CD8-positive, alpha-beta T cell (primary cell): ENCODE measurements at places on chromosomes 6 and 20.

GRCh38 chr20:47066484-47067270 lies 172.0 kb downstream of the EYA2 start:
- DNase-seq = no peak

DNA sequence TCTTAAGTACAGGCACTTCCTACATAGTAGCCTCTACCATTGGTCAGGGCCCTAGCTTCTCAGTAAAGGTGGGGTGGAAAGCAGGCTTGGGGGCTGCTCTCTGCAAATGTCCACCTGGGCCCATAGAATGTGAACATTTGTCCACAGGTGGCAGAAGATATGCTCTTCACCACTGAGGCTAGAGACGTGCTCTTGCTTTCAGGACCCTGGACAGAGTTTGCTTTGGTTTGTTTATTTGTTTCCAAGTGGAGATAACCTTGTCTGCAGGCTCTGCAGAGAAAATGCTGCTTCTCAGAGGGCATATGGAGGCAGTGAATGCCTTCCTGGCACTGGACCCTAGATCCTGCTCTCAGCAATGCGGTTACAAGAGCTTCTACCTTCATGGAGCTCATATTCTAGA lies 129.0 kb downstream of the F13A1 start:
- no peak for DNase-seq

DNA sequence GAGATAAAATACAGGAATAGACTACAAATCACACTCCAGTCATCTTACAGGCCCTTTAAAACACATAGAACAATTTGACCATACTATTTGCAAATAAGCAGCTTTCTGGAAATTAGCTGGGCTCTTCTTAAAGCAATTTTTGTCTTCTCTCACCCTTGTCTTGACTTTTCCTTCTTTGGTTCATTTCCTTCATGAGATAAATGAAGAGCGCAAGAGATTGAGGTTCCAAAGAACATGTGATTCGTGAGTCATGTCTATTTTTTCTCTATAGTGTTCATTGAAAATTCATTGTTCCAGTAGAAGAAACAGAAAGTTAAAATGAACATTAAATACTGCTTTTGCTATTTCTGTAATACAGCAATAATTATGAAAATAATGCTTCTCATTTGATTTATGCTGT lies 33.9 kb downstream of the PRDM1 start:
- no peak for DNase-seq

- DNase-seq = no peak
Measured at GRCh38 chr6:117352466-117353081, 73.2 kb downstream of the ROS1 start.

DNA sequence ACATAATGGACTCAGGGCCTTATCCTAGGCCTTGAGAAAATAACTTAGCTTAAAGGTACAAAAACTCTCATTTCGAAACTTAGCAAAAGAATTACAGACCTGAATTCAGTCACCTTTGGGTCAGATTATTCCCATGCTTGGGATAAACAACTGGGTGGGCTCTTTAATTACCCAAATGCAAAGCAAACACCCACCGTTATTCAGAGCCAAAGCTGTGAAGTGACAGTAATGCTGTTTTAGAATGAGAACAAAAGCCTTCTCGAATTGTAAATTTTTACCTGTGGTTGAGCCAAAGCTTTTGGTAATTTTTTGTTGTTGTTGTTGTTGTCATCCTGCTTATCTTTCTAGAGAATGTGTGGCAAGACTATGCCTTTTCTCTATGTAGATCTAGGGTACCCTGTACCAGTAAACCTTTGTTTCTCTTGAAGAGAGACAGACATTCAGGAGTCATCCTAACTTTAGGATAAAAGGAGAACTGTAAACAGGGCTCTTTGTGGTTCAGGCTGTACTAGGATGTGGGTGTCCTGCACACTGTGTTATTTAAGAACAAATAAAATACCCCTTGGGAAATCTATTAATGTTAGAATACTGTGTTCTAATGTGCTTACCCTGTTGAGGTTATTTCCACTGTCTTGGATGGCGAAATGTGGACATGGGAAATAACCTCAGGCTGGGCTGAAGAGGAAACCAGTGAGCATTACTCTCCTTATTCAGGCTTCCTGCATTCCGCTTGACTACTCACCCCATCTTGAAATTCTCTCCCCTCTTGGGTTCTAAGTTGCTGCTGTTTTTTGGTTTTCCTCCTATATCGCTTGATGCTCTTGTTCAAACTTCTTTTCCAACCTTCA lies 480.7 kb downstream of the CD83 start:
- DNase-seq = no peak

- DNase-seq = no peak
Measured at GRCh38 chr6:131787766-131788712, 19.8 kb upstream of the ENPP1 start.

DNA sequence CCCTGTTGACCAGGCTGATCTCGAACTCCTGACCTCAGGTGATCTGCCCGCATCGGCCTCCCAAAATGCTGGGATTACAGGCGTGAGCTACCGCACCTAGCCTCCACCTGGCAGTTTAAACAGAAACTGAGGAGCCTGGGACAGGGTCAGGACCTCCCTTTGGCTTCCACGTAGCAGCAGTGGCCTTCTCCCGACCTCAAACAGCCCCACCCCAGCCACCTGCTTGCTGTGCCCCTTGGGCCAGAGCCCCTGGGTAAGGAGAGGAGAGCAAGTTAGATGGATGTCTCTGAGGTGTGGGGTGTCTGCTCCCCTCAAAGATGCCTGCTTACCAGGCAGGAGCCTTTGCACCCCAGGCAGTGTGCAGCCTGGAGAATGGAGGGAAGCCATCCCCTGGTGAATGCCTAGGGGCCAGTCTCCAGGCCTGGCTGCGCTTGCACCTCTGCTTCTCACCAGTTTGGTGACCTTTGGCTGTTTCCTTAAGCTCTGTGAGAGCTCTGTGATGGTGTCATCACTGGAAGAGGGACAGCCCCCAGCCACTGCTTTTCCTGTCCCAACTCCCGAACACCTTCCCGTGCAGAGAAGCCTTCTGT lies 42.1 kb upstream of the MDFI start:
- no peak for DNase-seq

DNA sequence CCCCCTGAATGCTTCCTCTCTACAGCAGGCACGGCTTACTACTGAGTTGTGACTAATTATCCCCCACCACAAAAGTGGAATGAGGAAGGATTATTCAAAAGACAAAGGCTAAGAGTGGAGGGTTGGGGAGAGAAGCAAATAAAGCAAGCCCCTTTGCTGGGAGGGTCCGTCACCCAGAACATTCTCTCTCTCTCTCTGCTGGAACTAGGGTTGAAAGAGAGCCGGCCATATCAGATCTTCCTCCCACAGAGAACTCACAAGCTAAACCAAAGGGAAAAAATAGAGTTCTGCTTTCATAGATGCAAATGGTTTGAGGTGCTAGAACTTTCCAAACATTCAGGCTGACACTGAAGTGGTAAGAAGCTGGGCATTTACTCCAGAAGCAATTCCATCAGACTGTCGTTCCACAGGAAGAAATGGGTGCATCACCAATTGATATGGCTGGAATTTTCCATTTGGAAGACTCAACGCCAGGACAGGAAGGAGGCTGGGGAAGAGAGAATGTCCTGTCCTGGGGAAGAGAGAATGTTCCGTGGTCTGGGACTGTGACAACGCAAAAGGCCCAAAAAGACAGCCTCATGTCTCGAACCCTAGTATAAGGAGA lies 7.9 kb downstream of the ZMYND8 start:
- DNase-seq = no peak

DNA sequence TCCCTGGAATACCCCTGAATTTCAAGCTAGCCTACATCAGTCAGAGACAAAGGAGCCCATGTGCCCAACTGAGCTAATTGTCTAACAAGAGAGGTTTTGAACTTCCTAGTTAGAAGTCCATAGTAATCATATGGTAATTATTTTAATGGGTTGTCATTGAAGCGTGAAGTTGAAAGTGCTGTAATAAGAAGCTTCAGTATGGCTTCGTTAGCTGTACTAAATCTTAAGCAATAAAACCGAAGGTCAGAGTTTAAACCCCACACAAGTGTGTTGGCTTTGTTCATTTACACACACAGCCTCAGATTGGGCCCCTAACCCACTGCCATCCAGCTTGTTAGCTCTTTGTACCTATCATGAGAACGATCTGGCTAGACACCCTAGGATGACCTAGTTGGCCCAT lies 195.6 kb upstream of the RIN2 start:
- DNase-seq = no peak

- DNase-seq = peak; percentile 46
Measured at GRCh38 chr6:24719125-24719971, at the start of gene C6orf62. C6orf62 (minus strand) TSS chr6:24719154; CDS start chr6:24718668, 486 bp downstream.

DNA sequence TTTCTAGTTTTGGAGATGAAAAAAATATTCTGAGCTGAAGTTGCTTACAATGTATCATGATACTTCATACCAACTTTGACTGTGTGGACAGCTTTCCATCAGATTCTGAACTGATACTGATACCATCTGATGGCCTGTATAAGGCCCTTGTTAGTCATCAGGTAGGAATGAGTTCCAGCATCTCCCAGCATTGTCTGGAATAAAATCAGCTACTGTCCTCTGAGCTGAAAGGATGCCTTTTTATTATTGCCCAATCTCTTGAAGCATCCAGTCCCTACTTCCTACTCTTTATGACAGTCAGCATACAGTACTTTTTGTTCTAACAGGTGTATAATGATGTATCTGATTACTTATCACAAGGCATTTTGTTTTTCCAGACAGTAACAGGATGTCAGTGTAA lies 70.6 kb upstream of the EYA4 start:
- DNase-seq = no peak

DNA sequence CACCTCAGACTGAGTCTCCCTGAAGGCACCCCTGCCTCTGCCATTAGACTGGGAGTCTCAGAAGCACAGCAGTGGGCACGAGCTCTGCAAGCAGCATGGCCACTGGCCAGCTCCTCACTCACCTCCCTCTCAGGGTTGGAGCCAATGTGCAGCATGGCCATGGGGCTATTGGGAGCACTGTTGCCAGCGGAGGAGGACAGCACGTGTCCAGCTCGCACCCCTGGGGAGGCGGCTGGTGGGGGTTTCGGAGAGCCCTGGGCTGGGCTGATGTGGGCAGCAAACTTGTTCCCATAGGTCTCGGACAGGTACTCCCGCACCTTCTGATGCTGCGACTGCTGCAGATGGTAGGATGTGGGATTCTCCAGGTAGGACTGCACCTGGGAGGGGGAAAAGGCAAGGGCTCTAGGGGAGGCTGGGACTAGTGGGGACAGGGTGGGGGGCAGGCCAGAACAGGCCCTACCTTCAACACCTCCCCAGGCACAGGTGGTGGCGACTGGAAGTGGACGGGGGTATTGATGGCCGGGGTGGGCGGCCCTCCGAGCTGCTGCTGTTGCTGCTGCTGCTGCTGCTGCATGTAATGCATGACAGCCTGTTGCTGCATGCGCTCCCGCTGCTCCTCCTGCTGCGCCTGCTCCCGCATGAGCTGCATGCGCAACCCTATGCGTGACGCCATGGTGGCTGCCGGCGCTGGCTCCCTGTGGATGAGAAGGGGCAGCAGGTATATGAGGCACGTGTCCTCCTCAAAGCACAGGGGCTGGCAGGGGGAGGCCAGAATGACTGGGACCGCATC lies 44.7 kb downstream of the TFEB start:
- DNase-seq = no peak

DNA sequence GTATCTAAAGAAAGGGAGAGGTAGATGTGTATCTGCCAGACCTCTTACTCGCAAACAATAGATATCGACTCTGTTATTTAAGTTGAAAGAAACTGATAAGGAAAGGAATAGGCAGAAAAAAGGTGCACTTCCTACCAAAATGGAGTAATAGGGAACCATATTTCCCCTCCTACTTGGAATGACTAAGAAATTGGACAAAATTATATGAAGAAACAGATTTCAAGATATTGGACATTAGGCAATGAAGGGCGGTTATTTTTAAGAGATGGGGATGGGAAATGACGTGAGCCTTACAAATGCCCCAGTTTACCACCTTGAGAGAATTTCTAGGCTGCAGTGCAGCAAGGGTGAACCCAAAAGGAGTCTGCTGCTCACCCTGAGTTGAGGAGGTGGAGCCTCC lies 108.9 kb downstream of the ADTRP start:
- DNase-seq = no peak

GRCh38 chr20:51413857-51414256 lies 128.7 kb downstream of the NFATC2 start:
- DNase-seq = no peak

DNA sequence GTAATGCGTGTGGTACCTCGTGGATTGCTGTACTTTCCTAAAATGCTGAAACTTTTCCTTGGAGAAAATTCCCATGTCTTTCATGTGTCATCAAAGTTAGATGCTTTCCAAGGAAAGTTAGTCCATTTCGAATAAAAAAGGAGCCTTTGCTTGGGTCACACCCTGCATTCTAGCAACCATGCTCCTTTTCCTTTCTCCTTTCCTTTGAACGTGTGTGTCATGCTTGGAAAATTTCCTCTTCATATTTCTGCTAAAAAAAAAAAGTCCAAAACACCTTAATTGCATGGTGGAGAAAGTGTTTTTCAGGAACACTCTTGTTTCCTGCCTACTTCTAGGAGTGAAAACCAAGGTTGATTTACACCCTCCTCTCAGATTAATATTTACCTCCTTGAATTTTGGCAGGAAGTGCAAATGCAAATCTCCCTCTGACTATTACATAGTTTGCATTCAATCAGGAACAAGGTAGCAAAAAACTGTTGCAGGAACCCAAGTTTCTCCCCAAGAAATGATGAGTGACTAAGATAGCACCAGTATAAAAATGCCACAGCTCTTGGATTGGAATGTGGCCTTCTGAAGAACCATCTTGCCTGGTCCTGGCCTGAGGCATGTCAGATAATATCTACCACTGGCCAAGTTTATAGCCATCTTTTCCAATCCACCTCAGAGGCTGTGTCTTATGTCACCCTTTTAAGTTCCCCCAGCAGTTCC lies 590.6 kb downstream of the QKI start:
- no peak for DNase-seq

DNA sequence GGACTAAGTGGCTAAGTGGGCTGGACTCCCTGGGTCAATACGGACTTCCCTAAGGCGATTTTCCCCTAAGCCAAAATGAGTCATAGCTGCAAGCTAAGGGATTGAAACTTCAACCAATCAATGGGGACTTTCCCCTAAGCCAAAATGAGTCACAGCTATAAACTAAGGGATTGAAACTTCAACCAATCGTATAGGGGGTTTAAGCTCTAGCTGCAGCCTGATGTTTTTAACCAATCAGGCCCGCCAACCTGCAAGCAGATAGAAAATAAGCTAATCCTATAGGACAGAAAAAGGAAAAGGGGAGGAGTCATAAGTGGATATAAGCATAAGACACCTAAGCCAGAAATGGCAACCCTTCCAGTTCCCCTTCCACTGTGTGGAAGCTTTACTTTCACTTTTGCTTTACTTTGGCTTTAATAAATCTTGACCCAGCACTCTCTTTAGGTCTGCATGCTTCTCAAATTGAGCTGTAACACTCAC lies 655.0 kb upstream of the HS3ST5 start:
- peak; percentile 75 for DNase-seq

DNA sequence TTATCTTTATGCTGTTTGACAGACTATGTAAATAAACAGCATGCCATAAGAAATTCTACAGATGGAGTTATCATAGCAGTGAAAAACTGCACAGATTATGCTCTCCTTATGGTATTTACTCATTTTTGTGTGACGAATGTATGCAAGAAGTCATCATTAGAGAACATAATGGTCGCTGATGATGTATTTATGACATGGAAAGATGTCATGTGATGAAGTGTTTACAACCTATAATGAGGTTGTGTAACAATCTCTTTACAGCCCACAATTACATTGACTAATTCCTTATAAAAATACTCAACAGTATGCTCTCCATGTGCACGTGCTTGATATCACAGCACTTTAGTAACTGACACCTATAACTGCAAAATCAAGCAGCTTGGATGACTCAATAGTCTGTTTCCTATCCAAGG lies 192.4 kb downstream of the BMP2 start:
- no peak for DNase-seq
